Activated naive CD4-positive, alpha-beta T cell treated with anti-CD3 and anti-CD28 coated beads, Interleukin-2, amount 50 U/mL, for 72 hours (primary cell): ENCODE measurements at places on chromosomes 5 and 9.
A peak's percentile ranks its signal among the peaks of the same experiment; 100 is the strongest.

GRCh38 chr9:71072587-71072986, 48.8 kb downstream of the TRPM3 start:
- no peak for DNase-seq

DNA sequence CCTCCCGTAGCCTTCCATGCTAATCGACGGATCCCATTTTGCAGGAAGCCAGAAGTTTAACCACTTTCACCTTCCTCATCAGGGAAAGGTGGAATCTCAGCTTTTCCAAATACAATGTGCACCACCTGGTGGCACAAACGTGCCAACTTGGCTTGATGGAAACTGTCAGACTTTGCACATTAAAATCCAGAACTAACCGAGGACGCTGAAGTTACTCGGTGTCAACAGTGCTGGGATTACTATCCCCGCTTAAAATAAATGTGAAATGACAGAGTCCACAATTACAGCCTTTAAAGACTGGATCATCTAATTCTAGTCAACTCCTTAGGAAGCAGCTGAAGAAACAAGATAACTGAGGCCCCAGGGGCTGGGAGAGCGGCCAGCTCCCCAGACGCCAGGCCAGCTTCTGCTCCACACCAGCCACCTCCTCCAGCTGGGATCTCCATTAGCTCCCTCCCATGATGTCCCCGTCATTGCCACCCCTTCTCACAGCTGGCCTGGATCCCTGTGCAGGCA, 50.1 kb upstream of the RETREG1 start:
- no peak for DNase-seq

GRCh38 chr5:57476601-57477056, 6.0 kb downstream of the ACTBL2 start:
- DNase-seq, result no peak

- peak; percentile 76 for DNase-seq
Observed at GRCh38 chr5:32489791-32490562, 45.4 kb upstream of the ZFR start.

GRCh38 chr5:59003641-59004040, 420.8 kb downstream of the RAB3C start:
- no peak for DNase-seq

GRCh38 chr9:134150557-134151214, 13.7 kb downstream of the RNU6ATAC start:
- no peak for DNase-seq

- no peak for DNase-seq
Observed at GRCh38 chr9:90741036-90741435, 60.6 kb upstream of the SYK start.

GRCh38 chr5:176781054-176781375, 29.3 kb upstream of the UNC5A start:
- DNase-seq, result peak; percentile 26
